ENCODE measurements at places on chromosomes 7 and 10.

- no peak for DNase-seq
These were observed 115.0 kb downstream of the PLXDC2 start for GRCh38 chr10:19930936-19931893.

GRCh38 chr10:387909-388660 is 252.8 kb downstream of the ZMYND11 start:
- peak; percentile 28 for DNase-seq

DNA sequence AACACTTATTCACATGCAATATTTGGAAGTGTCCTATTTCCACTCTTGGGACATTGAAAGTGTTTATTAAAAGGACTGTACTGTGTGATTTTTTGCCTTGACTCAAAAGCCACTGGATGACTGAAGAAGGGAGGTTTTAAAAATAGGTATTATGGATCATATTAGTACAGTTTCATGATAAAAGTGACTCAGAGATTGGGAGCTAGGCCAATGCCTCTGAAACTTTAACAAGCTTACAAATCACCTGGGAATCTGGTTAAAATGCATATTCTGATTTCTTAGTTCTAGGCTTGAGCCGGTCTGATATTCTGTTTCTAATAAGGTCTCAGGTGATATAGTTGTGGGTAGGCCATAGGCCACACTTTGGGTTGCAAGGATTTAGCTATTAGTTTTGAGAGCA is 191.2 kb downstream of the PLXDC2 start:
- no peak for DNase-seq

- no peak for DNase-seq
These were observed 116.2 kb downstream of the FAM107B start for GRCh38 chr10:14658331-14659127.

DNA sequence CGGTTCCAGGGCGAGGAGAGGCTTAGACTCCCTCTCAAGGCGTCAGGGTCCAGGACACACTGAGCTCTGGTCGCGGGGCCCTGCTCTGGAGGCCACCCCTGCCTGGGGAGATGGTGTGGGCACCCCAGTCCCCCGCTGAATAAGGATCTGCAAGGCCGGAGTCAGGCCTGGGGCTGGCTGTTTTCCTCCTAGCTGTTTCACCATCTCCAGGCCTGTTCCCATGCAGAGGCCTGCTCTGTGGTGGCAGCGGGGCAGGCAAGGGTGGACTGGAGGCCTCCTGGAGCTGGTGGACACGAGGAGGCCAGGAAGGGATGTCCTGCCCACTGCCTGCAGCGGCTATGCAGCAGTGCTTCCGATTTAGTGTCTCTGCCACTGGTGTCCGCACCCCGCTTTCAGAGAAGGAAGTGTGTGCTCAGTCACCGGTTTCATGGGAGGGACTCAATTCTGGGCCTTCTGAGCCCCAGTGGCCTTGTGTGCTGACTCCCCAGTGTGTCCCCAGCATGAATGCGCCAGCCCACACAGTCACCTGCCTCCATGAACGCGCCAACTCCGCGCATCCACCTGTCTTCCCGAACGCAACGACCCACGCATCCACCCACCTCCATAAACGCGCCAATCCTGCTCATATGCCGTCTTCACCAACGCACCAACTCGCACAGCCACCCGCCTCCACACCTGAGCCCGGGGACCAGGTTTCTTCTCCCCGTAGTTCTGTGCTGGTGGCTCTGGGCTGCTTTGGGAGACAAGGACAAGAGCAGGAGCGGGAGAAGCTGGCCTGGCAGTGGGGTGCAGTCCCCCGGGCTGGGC is 14.5 kb upstream of the GPR146 start:
- no peak for DNase-seq

GRCh38 chr10:34548466-34548865 is 266.6 kb downstream of the PARD3 start:
- no peak for DNase-seq

DNA sequence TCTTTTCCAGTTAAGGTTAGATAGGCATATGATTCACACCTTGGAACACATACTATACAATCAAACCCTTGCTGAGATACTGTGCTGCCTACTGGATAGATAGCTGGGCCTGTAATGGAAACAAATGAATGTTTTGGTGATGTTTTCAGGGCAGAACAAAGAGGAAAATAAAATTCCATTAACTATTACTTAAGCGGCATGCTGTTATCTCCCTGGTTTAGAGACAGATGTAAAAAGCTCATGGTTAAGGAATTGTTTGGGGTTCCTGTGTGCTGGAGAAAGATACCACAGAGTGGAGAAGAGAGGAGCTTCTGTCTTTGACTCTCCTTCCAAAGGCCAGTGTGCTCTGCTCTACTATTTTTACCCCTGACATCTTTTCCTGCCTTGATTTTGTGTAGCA is 341.1 kb downstream of the PLXDC2 start:
- no peak for DNase-seq

DNA sequence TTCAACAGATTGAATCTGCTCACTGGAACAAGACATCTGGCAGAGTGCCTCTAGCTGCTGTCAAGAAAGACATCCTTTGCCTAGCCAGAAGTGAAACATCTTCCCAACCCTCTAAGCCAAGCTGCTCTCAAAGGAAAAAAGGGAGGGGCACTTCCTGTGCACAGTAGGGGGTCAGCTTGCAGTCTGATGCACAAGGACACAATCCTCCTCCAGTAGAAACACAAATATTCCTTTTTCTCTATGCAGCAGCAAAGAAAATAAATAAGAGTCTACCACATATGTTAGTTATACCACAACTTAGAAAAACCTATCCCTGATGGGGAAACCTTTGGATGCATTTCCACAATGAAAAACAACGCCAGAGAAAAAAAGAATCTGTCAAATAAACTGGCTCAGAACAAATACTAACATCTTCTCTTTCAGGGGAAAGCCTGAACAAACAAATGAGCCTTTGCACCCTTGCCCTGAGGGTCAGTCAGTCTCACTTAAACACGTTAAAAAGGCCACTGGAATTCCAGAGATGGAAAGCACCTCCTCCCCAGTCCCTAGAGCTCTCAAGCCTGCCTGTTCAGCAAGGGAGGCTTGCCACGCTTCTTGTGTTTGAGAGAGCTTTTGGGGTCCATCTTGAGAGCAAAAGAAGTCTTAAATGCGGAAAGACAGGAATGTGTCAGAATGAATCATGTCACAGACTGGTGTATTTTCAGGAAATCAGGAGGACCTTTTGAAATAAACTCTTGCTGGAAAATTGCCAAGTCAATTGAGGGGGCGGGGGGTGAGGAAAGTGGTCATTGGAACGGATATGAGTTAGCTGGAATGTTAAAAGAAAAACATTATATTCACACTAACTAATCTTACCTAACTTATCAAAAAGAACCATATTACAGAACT is 7.5 kb downstream of the LAMB1 start:
- DNase-seq, result no peak

DNA sequence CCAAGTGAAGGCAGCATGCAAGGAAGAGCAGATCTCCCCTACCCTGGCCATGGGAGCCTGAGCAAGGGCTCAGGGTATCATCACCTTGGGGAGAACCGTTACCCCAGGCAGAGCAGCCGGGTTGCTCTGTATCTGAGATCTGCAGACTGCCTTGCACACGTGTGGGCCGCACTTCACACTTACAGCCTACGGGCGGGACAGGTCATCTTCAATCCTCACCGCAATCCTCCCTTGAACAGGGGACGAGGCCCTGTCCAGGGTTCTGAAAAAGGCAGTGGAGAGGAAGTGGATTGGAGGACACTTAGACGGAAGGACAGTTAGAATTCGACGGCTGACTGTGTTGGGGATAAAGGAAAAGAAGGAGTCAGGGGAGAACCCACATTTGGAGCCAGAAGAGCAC is 51.4 kb downstream of the NPS start:
- DNase-seq, result no peak

GRCh38 chr7:41732843-41733306 is 30.0 kb upstream of the INHBA start:
- DNase-seq, result no peak

DNA sequence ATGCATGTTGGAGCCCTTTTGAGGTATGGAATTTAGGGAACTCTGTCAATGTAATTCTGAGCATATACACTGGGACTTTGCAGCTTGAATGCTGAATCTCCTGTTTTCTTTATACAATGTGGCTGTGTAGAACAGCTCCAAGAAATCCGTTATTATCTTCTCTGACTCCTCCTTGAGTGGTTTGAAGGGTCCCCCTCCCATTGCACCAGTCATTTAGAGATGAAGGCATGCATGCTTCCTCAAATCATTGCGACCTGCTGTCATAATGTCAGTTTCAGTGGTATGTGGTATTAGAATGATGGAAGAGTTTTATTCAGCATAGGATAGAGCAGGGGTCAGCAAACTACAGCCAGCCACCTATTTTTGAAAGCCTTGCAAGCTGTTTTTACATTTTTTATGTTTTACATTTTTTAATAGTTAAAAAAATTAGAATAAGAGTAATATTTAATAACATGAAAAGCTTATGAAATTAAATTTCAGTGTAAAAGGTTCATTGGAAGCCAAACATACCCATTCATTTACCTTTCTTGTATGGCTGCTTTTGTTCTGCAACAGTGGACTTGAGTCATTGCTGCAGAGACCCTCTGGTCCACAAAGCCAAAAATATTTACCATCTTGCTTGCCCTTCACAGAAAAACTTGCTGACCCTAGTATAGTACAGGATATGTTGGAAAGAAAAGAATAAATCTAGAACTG is 8.1 kb downstream of the STK17A start:
- no peak for DNase-seq

GRCh38 chr10:107444443-107444842 is 279.9 kb upstream of the SORCS1 start:
- no peak for DNase-seq

- peak; percentile 16 for DNase-seq
These were observed 980 bp downstream of the FHIP2A start for GRCh38 chr10:114822444-114823076.

GRCh38 chr7:66043681-66044497 is 31.7 kb upstream of the ASL start:
- DNase-seq, result peak; percentile 41

DNA sequence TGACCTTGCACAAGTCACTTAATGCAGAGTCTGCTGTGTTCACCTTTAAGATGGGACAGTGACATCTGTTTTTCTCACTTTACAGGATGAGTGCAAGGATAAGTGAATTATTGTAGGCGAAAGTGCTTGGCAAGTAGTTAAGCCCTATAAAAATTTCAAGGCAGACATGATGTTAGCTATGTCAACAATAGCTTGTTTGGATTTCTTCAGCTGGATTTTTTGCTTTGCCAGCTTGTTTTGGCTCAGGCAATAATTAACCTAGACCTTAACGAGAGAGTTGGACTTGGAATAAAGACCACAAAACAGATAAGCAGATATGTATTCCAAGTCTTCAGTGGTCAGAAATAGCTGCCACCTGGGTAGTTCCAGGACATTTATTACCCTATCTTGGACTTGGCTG is 255.2 kb downstream of the ARL4A start:
- peak; percentile 28 for DNase-seq

DNA sequence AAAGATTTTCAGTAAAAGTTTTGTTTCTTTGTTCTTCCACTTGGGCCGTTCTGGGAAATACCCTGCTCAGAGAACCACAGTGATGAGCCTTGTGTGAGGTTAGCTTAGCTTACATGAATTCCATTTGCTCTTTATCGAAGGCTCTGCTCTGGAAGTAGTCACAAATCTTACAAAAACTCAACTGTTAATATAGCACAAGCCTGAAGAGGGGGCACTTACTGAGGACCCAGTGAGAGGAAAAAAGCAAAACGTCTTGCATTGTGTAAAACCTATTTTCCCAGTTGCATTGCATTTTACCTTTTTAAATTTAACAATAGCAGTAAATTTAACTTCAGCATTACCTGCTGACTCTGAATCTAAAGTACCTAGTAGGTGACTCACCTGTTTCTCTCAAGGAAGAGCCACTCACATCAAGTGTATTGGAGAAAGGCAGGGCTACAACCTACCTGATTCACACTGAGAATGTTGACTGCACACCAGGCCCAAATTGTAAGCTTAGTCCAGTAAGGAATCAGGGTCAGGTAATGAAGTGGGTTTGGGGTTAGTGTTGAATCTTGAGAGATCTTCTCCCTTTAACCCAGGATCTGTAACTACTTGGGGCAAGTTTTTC is 42.3 kb downstream of the PPP1R17 start:
- DNase-seq, result no peak

DNA sequence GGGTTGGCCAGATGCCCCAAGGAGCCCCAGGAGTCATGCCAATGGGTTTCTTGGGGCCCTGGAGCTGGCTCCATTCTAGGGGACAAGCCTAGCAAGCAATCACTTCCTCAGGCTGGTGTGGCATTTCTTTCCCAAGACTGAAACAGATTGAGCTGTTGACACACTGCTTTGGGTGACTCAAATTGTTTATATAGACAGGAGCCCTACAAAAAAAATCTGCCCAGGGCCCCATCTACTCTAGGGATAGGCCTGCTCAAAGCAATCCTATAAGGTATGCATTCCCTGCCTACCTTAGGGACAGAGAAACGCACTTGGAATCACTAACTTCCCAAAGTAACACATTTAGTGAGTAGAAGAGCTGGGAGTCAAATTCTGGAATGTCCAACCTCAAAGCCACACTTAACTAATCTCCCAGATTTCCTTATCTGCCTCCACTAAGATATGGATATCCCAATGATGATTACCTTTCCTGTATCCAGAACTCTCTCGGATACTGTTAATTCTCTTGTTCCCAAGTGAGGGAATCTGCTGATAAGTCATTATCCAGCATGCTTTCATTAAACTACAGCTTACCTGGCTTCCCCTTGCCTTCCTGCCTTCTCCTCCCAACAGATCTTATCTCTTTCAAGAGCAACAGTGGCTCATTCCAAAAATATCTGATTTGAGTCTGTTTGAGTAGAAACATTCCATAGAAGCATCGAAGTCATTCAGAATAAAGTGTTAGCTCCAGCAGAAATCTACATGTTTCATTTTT is 3.1 kb downstream of the ABLIM1 start:
- DNase-seq, result no peak

DNA sequence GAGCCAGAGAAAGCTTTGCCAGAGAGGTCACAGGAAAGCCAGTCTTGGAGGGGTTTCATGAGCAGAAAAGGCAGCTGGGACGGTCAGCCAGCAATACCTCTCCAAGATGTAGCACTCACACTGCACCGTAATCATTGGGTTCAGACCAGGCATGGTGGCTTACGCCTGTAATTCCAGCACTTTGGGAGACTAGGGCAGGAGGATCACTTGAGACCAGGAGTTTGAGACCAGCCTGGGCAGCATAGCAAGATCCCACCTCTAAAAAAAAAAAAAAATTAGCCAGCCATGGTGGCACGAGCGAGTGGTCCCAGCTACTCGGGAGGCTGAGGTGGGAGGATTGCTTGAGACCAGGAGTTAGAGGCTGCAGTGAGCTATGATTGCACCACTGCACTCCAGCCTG is 90.2 kb upstream of the CUX1 start:
- DNase-seq, result no peak

GRCh38 chr10:63738410-63738809 is 217.2 kb downstream of the REEP3 start:
- DNase-seq, result peak; percentile 81

GRCh38 chr7:45919231-45919784 is 1.8 kb downstream of the IGFBP3 start:
- no peak for DNase-seq

Measured in mucosa of gallbladder (tissue), 1 donor.